ENCODE measurements at places on chromosomes 4 and X. TPM values are rescaled to one million over a fixed set of nuclear protein-coding genes. Genes with fewer than 3 reads are reported as not detected.

ANKRD50 gene
- polyA plus RNA-seq: 17.2 TPM

GRCh38 chr4:4603067-4603466 is 61.2 kb upstream of the STX18 start:
- no peak for DNase-seq

GRCh38 chr4:2796849-2797544 is 4.1 kb downstream of the SH3BP2 start:
- no peak for DNase-seq

PDGFC gene
- polyA plus RNA-seq: 55.3 TPM

DNA sequence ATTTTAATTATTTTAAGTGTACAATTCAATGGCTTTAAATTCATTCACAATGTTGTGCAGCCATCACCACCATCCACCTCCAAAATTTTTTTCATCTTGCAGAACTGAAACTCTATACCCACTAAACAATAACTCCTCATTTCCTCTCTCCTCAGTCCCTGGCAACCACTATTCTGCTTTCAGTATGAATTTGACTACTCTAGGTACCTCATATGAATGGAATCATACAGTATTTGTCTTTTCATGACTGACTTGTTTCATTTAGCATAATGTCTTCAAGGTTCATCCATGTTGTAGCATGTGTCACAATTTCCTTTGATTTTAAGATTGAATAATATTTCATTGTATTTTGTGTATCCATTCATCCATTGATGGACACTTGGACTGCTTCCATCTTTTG is 46.9 kb downstream of the KIF4A start:
- DNase-seq: no peak

CDX4 gene
- not detected for polyA plus RNA-seq

DNA sequence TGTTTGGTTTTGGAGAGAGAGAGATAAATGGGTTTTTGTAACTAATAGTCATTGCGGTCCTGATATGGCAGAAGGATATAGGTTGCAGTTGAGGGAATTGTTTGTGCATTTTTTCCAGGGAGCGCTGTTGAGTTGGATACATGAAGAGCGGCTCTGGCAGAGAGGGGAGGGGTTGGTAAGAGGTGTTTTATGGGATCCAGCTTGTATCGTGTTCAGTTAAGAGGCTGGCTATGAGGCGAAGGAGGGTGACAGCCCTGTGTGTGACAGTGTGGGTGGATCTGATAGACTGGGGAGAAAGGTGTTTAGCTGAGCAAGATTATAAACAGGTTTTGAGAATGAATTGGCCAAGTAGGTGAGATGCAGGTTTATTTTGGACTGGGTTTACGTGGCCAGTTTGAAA is 1.5 kb downstream of the SPANXN4 start:
- DNase-seq: no peak

GRCh38 chr4:22695029-22695428 is 2.3 kb downstream of the GBA3 start:
- no peak for DNase-seq

- no peak for DNase-seq
Observed at GRCh38 chrX:150446151-150446550, 83.0 kb downstream of the MAMLD1 start.

DNA sequence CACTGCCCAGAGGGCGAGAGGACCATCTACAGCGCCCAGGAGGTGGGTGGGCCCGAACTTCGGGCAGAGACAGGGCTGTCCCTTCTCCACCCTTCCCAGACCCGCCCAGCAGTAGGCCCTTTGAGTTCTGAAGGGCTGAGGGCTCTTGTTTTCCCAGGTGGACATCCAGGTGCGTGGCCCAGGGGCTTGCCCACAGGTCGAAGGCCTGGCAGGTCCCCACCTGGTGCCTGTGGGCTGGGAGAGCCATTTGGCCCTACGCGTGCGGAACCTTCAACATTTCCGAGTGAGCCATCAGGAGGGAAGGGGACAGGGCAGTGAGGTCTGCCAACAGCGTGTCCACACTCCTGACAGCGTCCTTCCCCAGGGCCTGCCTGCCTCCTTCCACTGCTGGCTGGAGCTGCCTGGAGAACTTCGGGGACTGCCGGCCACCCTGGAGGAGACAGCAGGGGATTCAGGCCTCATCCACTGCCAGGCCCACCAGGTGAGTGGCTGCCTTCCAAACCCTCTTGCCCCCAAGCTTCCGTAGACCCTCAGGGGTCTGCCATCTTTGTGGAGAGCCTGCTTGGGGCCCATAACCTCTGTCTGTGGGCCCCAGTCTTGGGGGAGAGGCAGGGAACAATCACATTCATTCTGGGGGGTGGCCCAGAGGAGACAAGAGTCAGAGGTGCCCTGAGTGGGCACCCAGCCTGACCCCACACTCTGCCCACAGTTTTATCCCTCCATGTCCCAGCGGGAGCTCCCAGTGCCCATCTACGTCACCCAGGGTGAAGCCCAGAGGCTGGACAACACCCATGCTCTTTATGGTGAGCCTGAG is 6.8 kb downstream of the PLXNB3 start:
- no peak for DNase-seq

LRIT3 gene
- polyA plus RNA-seq: 0.01 TPM

- no peak for DNase-seq
Observed at GRCh38 chr4:106421441-106422296, 53.1 kb upstream of the GIMD1 start.

DNA sequence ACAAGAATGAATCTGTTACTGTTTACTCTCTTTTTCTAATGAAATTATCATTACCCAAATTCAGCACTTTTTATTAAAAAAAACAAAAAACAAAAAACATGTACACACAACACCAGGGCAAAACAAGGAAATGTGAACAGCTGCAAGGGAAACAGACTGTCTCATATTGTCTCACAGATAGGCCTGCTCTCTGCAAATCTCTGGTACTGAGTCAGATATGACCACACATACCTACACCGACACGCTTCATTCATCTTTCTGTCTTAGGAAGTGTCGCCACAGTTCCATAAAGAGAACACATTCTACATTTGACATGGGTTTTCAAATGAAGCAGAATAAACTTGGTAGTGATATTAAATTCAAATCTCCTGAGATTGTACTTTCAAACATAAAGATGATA is 92.2 kb upstream of the GPR34 start:
- peak; percentile 70 for DNase-seq

DNA sequence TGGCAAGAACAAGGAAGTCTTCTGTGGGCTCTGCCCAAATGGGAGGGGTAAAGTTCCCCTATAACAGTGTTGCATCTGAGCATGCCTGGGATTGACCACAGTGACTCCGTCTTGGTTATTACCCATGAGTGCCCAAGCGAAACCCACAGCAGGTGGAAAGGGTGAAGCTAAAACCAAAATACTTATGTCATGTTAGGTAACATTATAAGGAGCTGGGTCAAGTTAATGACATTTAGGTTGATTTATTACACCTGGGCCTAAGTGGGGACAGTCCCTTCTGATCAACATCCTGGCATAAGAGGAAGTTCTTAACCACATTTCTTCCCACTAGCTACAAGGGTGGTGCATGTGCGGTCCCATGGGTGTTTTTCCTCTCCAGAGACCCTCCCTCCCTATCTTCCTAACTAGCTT is 1.3 kb upstream of the ZNF732 start:
- DNase-seq: no peak

DNA sequence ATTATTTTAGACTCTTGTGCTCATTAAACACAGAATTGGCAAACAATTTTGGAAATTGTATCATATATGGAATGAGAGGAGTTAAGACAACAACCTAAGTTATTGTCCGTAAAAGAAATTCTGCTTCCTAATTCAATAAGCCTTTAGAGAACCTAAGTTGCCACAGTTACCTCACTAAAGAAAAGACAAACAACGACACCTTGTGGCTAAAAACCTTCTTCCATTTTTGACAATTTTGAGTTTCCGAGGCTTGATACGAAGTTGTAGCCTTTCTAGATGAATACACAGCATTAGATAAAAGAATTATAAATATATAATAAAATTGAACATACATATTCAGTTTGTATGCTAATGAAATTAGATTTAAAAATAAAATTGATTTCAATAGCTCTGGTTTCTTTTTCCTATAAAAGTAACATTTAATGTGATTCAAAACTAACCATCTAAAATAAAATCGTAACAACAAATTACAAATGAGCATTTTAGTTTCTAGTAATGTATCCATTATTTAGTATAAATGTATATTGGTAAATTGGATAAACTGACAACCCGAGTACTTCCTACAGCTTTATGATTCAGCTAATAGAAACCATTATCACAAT is 275.1 kb downstream of the GPM6A start:
- DNase-seq: peak; percentile 74

GRCh38 chr4:44150091-44150576 is 298.5 kb downstream of the KCTD8 start:
- DNase-seq: peak; percentile 80

MAGEA6 gene
- polyA plus RNA-seq: not detected

HSFX1 gene
- polyA plus RNA-seq: 0.15 TPM

CXorf49B gene
- not detected for polyA plus RNA-seq

DNA sequence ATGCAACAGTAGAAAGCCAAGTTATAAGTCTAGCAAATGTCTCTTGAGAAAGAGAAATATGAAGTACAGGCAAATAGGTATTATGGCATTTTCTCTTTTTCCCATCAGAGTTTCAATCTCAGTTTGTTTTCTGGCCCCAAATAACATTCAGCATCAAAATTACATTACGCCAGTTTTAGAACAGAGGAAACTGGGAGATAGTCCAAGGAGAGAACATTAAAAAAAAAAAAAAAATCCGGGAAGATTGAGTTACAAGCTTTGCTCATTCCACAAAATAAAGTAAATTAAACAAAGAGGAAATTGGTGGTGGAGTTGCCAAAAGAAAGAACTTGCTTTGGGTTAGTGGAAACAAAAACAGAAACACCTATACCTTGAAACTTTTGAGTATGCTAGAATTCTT is 50.4 kb upstream of the IL13RA2 start:
- peak; percentile 62 for DNase-seq

- no peak for DNase-seq
Observed at GRCh38 chrX:37817579-37817978, 29.8 kb downstream of the DYNLT3 start.

- peak; percentile 4 for DNase-seq
Observed at GRCh38 chr4:61500883-61501282, 300.8 kb downstream of the ADGRL3 start.

LGI2 gene
- not detected for polyA plus RNA-seq

SRPX gene
- 180 TPM for polyA plus RNA-seq

MAP3K15 gene
- 0.14 TPM for polyA plus RNA-seq

NSDHL gene
- polyA plus RNA-seq: 48.8 TPM

GRCh38 chrX:149504915-149505651 is at the start of gene IDS:
Gene IDS (minus strand): TSS chrX:149505306. CDS start chrX:149505137, 169 bp downstream.
- peak; percentile 85 for DNase-seq

DNA sequence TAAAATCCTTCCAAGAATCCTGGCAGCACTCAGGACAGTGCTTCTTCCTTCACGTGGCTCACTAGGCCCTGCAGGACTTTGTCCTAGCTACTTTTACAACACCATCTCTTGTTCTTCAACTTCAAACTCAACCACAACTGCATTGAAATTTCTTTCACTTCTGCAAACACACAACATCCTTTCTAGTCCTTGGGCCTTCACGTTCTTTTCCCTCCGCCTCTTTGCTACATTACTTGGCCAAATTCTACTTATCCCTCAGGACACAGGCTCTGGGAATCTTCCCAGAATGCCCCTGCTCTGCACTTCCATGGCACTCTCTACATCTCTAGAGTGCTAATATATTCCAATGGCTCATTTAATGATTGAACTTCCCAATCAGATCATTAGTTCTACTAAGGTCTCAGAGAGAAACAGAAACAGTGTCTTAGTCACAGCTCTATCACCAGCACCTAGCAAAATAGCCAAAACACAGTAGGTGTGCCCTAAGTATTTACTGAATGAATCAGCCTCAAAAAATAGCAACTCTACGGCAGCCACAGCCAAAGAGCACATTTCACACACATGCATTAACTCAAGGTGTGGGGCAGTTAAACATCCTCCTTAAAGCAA is 73.3 kb downstream of the MANBA start:
- DNase-seq: peak; percentile 75

DNA sequence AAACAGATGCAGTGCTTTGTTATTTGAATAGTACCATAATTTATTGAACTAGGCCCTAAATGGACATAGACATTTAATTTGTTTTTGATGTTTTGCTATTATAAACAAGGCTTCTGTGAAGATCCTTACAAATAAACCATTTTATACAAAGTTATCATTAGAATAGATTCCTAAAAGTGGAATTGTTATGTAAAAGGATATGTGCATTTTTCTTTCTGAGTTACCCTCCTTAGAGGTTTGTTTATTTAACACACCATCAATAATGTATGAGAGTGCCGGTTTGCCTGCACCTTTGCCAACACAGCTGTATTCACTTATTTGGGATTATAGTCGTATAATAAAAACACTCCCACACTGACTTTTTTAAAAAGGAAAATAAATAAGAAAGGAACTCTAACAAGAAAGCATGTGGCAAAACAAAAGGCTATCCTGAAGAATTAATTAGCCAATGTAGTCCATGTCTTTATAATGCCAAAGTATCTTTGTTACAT is 84.8 kb downstream of the PAK3 start:
- DNase-seq: no peak

- DNase-seq: no peak
Observed at GRCh38 chr4:9765091-9765490, 16.3 kb upstream of the DRD5 start.

PCDH11X gene
- polyA plus RNA-seq: 0.01 TPM

DNA sequence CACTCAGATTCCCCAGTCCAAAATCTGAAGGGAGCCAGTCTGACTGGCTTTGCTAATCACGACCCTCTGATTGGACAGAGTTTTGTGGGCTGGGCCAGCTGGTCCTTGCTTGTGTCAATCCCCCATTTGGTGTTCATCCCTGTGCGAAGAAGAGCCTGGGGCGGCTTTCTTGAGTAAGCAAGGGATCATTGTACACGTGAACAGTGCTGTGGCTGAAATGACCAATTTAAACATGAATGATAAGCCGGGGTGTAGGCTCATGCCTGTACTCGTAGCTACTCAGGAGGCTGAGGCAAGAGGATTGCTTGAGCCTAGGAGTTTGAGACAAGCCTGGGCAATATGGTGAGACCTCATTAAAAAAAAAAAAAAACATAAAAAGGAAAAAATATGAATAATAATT is 379.1 kb downstream of the RAPGEF2 start:
- no peak for DNase-seq

STPG2 gene
- polyA plus RNA-seq: not detected

DRP2 gene
- 0.64 TPM for polyA plus RNA-seq

GRCh38 chrX:43557792-43558191 is 98.3 kb upstream of the MAOA start:
- peak; percentile 72 for DNase-seq

- no peak for DNase-seq
Observed at GRCh38 chr4:45346816-45347435, 620.6 kb upstream of the GNPDA2 start.

CXCL10 gene
- not detected for polyA plus RNA-seq

GRCh38 chrX:35722128-35722527 is 76.0 kb upstream of the MAGEB16 start:
- no peak for DNase-seq

- DNase-seq: no peak
Observed at GRCh38 chr4:80806472-80806871, 224.0 kb upstream of the BMP3 start.
